GDM1 (cell line): ENCODE measurements at places on chromosomes 16 and 17.

GRCh38 chr16:57862698-57863433, 60.6 kb upstream of the KIFC3 start:
- DNase-seq, result no peak

- DNase-seq, result no peak
These were observed 26.1 kb downstream of the TEX2 start for GRCh38 chr17:64236827-64237403.

- no peak for DNase-seq
These were observed 461.0 kb upstream of the C16orf82 start for GRCh38 chr16:26605626-26606271.

DNA sequence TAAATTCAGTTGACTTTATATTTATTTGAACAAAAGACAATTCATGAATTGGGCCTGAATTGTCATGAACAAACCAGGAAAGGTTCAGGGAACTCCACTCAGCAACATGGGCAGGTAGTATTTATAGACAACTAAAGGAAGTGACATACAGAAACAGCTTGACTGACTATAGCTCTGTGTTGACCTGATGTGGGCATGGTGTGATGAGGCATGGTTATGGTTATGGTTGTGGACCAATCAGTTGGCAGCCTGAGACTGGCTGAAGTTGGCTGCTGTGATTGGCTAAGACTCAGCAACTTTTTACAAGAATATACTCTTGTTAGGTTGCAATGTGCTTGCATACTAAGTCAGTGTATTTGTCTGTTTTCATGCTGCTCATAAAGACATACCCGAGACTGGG, 108.4 kb downstream of the HS3ST3B1 start:
- no peak for DNase-seq

DNA sequence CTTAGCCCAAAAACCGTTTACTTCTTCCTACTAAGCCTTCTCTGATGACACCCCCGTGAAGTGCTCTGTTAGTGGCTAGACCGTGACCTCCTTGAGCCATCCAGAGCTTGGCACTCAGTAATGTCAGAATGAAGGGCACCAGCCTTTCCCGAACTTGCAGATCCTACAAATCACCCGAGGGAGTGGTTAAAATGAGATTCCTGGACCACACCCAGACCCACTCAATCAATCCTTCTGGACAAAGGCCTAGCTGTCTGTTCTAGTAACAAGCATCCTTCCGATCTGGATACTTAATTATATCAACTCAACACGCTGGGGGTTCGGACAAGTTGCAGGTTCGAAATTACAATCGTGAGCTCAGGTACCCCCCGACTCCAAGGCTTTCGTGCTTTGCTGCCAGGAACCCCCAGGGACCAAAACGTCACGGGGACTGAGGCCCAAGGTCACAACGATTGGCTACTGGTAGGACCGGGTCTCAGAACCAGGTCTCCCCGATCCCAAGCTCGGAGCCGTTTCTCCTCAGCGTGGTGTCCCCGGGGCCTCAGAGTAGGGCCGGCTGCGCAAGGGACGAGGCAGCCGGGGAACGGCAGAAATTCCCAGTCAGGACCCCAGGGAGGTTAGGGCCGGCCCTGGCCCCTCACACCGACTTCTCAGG, 527 bp downstream of the CIAPIN1 start:
- no peak for DNase-seq
